ENCODE measurements at places on chromosomes 1 and 21.

GRCh38 chr21:20971296-20971921, 26.8 kb upstream of the NCAM2 start:
- H3K4me3 ChIP-seq: no peak overlapping the region
- peaks cover 15% of the 10 kb centered on the region for H3K4me1 ChIP-seq
- H3K27ac ChIP-seq: no peak overlapping the region
- no peaks in the 10 kb centered on the region for H3K27me3 ChIP-seq
- DNase-seq: peak; percentile 40

- no peak overlapping the region for H3K4me3 ChIP-seq
- no peaks in the 10 kb centered on the region for H3K27me3 ChIP-seq
- H3K27ac ChIP-seq: no peak overlapping the region
- DNase-seq: no peak
Observed at GRCh38 chr1:145799806-145800205, 24.1 kb downstream of the RNF115 start.

DNA sequence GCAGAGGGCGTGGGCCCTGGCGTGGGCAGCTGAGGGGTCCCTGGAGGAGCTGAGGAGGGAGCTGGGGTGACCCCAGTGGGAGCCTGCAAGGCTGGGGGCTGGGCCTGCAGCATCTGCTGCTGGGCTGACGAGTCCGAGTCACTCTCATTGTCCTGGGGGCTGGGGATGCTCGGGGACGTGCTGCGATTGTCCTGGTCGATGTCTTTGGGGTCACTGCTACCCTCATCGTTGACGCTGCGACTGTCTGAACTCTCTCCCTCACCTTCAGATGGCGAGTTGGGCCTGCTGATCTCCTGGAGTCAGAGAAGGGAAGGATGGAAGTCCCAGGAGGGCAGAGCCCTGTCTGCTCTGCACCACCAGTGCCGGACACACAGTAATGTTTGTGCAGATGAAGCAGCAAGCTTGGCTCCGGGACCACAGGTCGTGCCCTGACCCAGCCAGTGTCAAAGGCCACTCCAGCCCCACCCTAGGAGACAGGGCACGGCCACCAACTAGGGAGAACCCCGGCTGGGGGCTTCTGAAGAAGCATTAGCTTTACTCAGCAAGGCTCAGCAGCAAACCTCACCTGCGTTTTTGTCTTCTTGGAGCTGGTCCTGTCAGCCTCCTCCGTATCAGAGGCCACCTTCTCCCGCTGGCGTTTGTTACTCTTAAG, 43.4 kb downstream of the SLC45A1 start:
- H3K36me3 ChIP-seq: peaks cover 20% of the 10 kb centered on the region
- no peak overlapping the region for H3K4me3 ChIP-seq
- H3K4me1 ChIP-seq: no peaks in the 10 kb centered on the region
- no peak overlapping the region for H3K27ac ChIP-seq
- no peak for DNase-seq

- DNase-seq: peak; percentile 39
- no peak overlapping the region for H3K27ac ChIP-seq
- no peaks in the 10 kb centered on the region for H3K27me3 ChIP-seq
- H3K4me1 ChIP-seq: no peaks in the 10 kb centered on the region
- no peak overlapping the region for H3K4me3 ChIP-seq
Observed at GRCh38 chr1:62131093-62131725, 63.4 kb upstream of the L1TD1 start.

GRCh38 chr21:21162786-21163185, 164.6 kb downstream of the NCAM2 start:
- H3K4me3 ChIP-seq: no peak overlapping the region
- H3K4me1 ChIP-seq: peaks cover 29% of the 10 kb centered on the region
- H3K36me3 ChIP-seq: 0 out of 2 replicates have a peak, but pooled peaks cover 4% of the 10 kb centered on the region
- no peaks in the 10 kb centered on the region for H3K27me3 ChIP-seq

DNA sequence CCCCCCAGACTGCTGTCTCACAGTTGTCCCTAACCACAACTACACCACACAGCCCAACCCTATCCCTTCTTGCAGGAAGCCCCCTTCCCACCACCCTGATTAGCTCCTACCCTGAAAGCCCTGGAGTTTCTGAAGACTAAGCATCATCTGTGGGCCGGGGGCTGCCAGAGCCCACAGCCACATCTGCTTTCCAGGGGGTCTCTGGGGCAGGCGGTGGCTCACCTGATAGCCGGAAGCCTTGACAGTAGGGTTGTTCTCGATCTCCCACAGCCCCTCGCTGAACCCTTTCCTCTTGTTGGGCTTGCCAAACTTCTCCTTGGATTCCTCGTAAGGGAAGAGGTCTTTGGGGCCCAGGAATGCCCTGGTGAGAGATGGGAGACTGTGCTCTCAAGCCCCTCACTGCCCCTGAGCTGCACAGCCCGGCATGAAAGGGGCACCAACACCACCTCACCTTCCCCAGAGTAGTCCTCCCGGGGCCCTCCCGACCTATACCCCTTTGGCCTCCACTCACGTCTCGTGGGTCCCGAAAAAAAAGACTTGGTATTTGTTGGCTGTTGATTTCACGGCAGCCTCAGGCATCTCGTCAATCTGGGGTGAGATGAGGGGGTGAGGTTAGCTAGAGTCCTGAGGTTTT, 4.0 kb upstream of the MRPL24 start:
- H3K27me3 ChIP-seq: peaks cover 3% of the 10 kb centered on the region
- H3K27ac ChIP-seq: peak overlapping the region; percentile 98
- peaks cover 43% of the 10 kb centered on the region for H3K36me3 ChIP-seq
- no peak overlapping the region for H3K4me3 ChIP-seq
- DNase-seq: no peak
- H3K4me1 ChIP-seq: peaks cover 62% of the 10 kb centered on the region

GRCh38 chr21:43814215-43815106, 25.1 kb downstream of the RRP1 start:
- H3K36me3 ChIP-seq: peaks cover 8% of the 10 kb centered on the region
- DNase-seq: no peak
- H3K27ac ChIP-seq: no peak overlapping the region
- peaks cover 2% of the 10 kb centered on the region for H3K27me3 ChIP-seq

DNA sequence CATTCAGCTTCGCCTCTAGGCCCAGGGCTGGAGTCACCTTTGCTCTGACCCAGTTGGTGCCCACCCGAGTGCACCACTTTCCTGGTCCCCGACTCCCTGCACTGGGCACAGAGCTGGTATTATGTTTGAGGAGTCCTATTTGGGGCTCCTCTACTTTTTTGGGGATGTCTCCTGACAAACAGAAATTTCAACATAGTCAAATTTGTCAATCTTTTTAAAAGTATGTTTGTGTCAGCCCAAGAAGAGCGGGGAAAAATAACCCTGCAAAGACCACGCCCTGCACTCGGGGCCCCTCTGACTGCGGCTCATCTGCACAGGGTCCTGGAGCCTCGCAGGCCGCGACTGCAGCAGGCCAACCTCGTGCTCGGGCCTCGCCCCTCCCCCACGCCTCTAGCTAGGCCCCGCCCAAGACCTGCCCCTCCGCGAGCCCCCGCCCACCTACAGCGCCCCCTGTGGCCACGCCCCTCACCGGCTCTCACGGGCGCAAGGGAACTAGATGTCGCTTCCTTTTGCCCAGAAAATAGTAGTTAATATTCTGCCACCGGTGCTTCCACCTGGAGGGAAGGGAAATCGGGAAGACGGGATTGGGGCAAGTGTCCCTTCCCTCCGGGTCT, 11.4 kb downstream of the FAM229A start:
- H3K4me3 ChIP-seq: peak overlapping the region; percentile 87
- 0 out of 2 replicates have a peak, but pooled peaks cover 5% of the 10 kb centered on the region for H3K36me3 ChIP-seq
- H3K4me1 ChIP-seq: peaks cover 56% of the 10 kb centered on the region
- no peak for DNase-seq
- H3K27ac ChIP-seq: peak overlapping the region; percentile 85
- peaks cover 4% of the 10 kb centered on the region for H3K27me3 ChIP-seq

GRCh38 chr1:14873677-14874076, 275.2 kb downstream of the KAZN start:
- H3K36me3 ChIP-seq: no peaks in the 10 kb centered on the region
- H3K27me3 ChIP-seq: peaks cover 1% of the 10 kb centered on the region
- no peak for DNase-seq
- no peaks in the 10 kb centered on the region for H3K4me1 ChIP-seq

DNA sequence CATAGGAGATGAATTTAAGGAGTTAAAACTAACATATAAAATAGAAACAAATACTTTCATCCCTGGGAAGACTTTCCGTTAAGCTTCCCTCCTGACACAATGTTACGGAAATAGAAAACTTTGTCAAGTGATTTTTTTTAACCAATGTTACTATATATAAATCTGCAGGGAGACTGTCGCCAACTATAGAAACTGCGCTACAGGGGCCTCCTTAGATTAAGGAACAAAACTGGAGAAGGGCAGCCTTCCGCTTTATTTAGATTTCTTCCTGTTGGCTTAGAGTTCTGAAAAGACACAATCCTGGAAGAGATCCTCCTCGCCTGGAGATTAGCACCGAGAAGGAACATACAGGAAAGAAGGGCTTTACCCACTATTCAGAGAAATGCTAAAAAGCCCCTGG, 1.5 kb downstream of the MGST3 start:
- no peak overlapping the region for H3K27ac ChIP-seq
- H3K27me3 ChIP-seq: no peaks in the 10 kb centered on the region
- H3K4me3 ChIP-seq: no peak overlapping the region
- H3K4me1 ChIP-seq: peaks cover 15% of the 10 kb centered on the region
- H3K36me3 ChIP-seq: no peaks in the 10 kb centered on the region

- peaks cover 85% of the 10 kb centered on the region for H3K4me1 ChIP-seq
- no peaks in the 10 kb centered on the region for H3K27me3 ChIP-seq
- peaks cover 26% of the 10 kb centered on the region for H3K36me3 ChIP-seq
- H3K4me3 ChIP-seq: no peak overlapping the region
- H3K27ac ChIP-seq: peak overlapping the region; percentile 70
Observed at GRCh38 chr1:243269461-243269801, 13.6 kb downstream of the SDCCAG8 start.

DNA sequence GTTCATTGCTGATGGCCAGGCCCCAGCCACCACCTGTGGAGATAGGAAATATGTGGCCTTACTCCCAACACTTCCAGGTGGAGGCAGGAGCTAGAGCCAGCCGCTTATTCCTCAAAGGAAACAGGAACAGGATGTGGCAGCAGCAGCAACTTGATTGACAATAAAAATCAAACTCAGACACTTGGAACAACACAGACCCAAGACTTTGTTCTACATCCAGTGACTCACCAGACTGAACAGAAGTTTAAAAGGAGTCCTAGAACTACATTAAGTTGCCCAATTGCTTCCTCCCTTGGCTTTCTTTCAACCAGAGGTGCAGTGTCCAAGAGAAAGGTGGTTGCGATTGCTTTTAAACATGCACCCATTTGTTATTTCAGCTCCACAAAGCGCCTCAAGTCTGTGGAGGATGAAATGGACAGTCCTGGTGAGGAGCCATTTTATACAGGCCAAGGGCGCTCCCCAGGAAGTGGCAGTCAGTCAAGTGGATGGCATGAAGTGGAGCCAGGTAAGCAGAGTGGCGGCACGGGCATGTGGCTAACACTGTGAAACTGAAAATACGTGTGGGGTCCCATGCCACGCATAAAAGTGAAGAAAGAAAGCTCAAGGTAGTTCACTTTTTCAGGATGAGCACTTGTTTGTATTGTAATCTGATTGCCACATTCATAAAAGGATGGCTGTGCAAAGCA, 276.6 kb downstream of the NFIA start:
- H3K27ac ChIP-seq: no peak overlapping the region
- peaks cover 11% of the 10 kb centered on the region for H3K4me1 ChIP-seq
- DNase-seq: no peak
- no peak overlapping the region for H3K4me3 ChIP-seq

DNA sequence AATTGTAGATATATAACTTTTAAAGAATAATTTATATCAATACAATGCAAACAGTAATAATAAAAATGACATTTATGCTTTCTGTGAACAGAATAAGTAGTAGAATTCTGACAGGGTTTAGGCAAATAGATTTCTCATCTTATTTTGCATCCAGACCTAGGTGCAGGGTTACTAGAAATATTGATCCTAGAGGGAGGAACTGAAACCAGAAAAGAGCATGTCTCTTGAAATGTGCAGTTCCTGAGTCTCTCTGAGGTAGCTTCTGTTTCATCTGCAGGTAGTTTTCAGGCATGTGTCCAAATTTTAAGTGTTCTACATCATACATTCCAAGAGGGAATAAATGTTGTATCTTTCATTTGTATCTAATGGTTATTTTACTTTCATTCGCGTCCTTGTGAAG, 631.9 kb upstream of the ADGRL4 start:
- H3K27ac ChIP-seq: no peak overlapping the region
- DNase-seq: no peak
- H3K27me3 ChIP-seq: no peaks in the 10 kb centered on the region

- H3K36me3 ChIP-seq: no peaks in the 10 kb centered on the region
- H3K27ac ChIP-seq: no peak overlapping the region
- H3K27me3 ChIP-seq: peaks cover 28% of the 10 kb centered on the region
- peak overlapping the region; percentile 66 for H3K4me3 ChIP-seq
- no peak for DNase-seq
- peaks cover 17% of the 10 kb centered on the region for H3K4me1 ChIP-seq
Observed at GRCh38 chr1:3746830-3747521, 5.3 kb upstream of the CCDC27 start.

GRCh38 chr1:39205102-39205780, 746 bp downstream of the MACF1 start:
- H3K4me3 ChIP-seq: peak overlapping the region; percentile 93
- peaks cover 69% of the 10 kb centered on the region for H3K4me1 ChIP-seq
- H3K36me3 ChIP-seq: peaks cover 23% of the 10 kb centered on the region
- H3K27ac ChIP-seq: peak overlapping the region; percentile 95
- peak; percentile 88 for DNase-seq

DNA sequence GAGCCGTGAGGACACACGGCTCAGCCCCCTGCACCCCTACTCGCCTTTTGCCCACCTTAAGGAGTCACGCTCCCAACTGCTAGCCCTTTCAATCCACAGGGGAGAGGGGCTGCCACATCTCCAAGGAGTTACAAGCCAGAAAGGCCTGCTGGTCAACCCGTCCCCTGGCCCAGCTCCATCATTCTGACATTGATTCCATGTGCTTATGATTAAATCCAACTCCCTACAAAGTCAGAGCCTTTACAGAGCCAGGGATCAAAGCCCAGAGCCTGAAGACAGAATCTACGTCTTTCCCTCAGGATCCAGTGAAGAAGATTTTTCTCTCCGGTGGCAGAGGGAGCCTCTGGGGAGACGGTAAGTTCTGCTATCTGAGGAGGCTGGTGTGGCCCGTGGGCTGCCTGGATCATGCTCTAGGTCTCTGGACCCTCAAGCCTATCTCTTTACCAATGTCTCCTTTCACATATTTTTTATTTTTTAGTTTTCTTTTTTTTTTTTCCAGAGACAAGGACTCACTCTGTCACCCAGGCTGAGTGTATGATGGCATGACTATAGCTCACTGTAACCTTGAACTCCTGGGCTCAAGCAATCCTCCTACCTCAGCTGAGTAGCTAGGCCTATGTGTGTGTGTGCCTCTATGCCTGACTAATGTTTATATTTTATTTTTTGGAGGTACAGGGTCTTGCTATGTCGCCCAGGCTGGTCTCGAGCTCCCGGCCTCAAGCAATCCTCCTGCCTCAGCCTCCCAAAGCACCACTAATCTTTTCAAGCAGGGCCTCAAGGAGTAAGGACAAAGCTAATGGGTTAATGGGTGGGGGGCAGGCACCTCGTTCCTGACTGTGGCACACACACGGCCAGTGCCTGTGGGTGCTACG, 61.3 kb downstream of the SLC66A1 start:
- peaks cover 28% of the 10 kb centered on the region for H3K36me3 ChIP-seq
- H3K27me3 ChIP-seq: peaks cover 10% of the 10 kb centered on the region
- no peak for DNase-seq
- peaks cover 11% of the 10 kb centered on the region for H3K4me1 ChIP-seq
- H3K27ac ChIP-seq: peak overlapping the region; percentile 65
